Activated CD4-positive, alpha-beta T cell treated with anti-CD3 and anti-CD28 coated beads, Interleukin-2, amount 50 U/mL, for 1 hour (primary cell): ENCODE measurements at places on chromosomes 5 and 9.

DNA sequence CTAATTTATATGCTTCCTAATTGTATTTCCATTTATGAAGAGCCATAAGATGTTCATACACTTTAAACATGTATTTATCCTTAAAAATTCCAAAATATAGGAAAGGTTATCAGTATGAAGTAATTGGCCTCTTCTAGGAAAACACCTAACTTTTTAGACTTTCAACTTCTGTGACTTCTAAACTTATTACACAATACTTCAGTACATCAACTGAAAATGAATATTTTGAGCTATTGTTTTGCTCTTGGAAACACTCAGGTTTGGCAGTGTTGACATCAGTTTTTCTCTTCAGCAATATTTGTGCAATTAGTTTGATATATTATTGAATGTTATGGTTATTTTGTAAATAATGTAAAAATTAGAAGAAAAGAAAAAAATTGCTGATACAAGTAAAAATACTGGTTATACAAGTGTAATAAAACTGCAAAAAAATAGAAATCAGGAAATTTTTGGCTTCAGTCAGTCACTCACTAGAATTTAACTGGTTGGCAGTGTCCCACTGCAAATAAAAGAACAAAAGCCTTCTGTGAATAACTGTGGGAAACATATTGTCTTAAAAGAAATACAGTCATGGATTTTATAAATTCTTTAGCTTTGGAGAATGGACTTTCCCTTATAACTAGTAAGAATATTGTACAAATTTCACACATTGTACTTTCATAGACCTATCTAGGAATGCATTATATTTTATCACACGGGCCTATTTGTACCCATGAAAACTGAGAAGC lies 635.9 kb downstream of the TLE1 start:
- DNase-seq = no peak

DNA sequence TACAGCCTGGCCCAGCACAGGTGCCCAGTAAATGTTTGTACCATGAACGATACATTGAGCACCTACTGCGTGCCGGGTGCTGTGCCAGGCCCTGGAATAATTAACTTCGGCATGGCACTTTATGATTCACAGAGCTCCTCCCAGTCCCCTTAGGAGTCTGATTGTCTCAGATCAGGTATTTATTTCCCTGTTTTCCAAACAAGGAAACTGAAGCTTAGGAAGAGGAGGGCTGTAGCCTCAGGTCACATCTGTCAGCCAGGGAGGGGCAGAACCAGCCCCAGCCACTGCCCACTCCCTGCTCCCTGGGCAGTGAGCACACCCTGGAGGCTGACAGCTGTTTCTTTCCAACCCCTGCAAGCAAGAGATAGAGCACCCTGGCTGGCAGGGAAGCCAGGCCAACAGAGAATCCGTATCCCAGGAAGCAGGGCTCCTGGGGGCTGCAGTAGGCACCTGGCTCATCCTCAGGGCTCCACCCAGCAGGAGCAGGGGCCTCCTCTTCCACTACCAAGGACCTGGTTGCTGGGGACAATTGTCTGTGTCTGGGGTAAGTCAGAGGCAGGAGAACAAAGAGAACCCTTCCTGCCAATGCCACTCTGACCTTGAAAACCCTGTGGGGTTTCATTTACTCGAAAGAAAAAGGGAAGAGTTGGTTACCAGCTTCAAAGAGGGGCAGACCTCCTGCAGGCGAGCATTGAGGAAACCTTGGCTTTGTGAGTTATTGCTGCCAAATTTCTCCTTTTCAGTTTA lies 69.0 kb downstream of the DAB2IP start:
- DNase-seq = no peak

- no peak for DNase-seq
Observed at GRCh38 chr5:109971968-109972367, 282.2 kb downstream of the MAN2A1 start.

GRCh38 chr9:69499959-69500358 lies 172.2 kb downstream of the APBA1 start:
- no peak for DNase-seq

DNA sequence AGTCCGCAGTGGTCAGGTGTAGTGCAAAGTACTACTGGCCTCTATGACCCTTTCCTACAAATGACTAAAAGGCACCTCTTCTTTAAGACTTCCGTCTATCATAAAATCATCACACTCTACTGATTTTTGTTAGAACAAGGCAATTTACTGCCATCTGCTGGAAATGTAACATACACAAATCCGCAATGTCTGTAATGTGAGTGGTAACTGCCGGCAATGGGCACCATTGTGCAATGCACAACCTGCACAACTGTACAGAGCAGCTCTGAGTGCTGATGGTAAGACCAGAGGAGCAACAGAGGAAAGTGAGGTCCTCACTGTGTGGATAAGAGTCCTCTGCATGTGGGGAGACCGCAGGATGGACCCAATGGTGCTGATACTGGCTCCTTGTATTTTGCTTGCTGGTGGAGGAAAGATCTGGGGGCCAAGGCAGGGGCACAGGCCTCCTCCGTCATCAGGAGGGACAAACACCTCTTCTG lies 103.7 kb downstream of the ATPSCKMT start:
- DNase-seq = no peak

- DNase-seq = no peak
Observed at GRCh38 chr5:71456362-71456743, 902 bp downstream of the BDP1 start.

DNA sequence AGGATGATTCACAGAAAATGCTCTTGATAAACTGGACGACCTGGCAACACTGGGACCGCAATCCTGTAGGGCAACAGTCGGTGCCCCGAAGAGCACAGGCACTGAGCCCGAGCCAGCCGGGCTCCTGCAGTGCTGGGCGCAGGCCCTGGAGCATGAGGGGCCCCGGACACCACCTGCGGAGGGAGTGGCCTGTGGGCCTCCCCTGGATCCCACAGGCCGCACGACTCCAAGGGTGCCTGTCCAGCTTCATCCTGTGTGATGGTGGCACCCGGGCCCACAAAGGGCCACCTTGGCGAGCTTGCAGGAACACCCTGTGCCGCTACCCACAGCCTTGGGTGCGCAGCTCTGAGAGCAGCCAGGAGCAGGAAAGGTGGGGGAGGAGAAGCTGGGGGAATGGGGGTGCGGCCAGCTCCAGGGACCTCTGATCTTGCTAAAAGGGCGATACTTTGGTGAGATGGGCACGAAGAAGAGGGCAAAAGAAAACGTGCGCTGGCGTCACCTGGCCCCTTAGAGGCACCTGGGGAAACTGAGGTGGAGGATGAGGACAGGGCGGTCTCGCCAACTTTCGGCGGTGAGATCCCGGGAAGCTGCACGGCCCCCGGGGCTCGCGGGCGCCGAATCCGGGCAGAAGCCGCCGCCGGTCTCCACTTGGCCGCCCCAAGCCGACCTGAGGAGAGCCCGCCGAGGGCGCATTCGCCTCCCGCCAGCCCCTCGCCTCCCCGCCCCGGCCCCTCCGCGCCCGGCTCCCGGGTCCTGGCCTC lies 722 bp downstream of the TBC1D9B start:
- peak; percentile 19 for DNase-seq

- DNase-seq = no peak
Observed at GRCh38 chr5:142512043-142513042, 173.5 kb downstream of the FGF1 start.

DNA sequence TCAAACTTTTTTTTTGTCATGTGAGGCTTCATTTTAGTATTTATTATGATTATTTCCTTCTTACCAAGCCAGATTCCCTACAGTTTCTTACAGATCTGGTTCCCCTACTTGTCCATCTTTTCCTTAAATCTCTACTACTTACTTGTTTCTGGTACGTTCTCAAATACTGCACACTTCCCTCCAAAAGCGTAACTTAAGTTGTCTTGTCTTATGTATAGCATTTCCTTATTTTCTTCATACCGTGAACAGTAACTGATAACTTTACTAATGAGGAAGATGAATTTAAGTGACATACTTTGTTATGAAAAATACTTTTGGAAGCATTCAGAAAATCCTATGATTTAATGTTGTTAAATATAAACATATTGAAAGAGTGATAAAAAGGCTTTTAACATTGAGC lies 67.3 kb downstream of the PARP8 start:
- no peak for DNase-seq

DNA sequence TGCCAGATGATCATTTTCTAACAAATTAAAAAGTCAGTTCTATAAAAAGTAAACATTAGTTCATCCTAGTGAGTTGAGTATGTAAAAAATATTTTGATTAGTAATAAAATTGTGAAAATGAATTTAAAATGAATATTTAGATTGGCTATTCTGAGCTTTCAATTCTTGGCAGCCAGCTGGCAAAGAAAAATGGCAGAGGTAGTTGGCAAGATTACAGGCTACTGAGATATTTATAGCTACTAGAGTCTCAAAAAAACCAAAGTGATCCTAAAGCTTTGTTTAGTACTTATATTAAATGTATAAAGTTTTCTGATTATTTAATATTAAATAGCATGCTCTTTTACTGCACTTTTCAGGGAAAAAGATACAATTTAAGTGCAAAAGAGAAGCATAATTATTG lies 25.0 kb downstream of the SGTB start:
- DNase-seq = no peak

DNA sequence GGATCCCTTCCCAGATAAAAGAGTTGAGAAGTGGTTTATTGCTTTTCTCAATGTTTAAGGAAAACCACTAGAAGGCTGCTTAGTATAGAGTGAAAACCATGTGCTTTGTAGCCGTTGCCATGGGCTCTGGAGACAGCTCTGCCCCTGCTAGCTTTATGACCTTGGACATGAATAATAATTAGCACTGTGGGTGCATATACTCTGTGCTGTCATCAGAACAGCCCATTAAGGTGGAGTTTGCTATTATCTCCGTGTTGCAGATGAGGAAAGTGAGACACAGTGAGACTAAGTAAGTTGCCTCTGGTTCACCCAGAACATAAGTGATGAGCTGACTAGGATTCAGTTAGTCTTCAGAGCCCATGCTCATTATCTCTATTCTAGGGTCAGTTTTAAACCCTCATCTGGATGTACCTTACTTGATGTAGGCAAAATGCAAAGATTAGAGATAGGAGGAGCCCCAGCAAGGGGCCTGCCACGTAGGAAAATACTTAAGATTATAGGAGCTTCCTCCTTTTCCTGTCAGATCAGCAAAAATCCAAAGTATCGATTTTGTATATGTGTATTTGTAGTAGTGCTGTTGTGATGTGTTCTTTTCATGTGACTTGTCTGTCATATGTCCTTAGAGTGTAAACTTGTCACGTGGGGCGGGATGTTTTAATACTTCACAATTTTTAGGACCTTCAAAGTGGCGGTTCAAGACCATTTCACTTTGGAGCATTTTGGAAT lies 102.5 kb downstream of the TLE4 start:
- no peak for DNase-seq

DNA sequence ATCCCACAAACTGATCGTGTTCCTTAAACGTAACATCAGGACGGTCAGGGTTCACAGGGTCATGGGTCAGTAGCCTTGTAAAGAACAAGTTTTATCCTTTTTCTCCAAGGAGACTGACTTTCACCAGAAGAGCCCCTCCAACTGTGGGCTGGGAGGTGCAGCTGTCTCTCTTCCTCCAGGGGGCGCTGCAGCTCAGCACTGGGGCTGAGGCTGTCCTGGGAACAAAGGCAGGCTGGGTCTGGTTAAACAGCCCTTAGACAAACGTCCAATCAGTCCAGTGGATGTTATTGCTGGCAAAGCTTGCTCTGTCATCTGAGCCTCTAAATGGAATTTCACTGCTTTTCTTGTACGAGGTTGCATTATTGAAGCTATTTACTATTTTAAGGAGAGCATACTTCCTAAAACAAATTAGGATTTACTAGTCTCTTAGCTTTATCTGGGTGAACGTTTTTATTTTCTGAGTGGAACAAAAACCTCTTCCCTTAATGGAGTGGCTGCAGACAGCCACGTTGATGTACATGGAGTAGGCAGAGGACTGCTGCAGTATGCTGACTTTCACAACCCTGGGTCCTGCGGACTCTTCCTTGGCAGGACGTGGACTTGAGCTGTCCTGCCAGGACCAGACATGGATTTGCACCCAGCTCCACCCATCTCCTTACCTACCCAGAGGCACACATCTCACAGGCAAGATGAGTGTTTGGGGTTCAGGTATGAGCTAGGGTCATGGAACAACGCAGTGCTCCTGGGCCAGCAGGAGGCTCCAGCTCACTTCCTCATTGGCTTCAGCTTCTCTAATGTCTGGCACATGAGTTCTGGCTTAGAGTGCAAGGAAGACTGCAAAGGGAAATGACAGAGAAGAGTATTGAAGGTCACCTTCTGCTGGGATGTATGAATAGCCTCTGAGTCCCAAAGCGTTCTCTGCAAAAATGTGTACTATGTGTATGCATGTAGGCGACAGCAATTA lies 7.8 kb downstream of the EXOSC2 start:
- peak; percentile 75 for DNase-seq

DNA sequence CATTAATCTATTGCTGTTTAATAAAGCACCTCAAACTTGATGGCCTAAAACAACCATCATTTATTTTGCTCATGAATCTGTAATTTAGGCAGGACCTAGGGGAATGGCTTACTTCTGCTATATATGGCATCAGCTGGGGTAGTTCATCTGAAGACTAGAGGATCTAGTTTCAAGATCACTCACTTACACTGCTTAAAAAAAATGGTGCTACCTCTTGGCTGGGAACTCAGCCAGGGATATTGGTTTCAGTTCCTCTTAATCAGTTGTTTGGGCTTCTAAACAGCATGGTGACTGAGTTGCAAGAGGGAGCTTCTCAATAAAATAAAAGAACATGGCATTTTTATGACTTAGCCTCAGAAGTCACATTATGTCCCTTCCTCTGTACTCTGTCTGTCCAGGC lies 142.0 kb downstream of the FAM114A2 start:
- DNase-seq = no peak

DNA sequence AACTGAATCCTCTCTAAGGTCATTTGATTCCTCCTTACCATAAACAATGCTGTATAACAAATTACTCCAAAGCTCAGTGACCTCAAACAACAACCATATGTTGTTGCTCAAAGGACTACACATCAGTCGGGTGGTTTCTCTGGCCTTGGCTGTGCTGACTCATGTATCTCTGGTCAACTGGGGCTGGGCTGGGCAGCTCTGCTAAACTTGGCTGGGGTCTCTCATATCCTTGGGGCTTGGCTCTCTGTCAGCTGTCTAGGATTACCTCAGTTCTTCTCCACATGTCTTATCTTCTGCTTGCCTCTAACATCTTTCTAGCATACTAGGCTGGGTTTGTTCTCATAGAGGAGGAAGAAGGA lies 86.4 kb downstream of the GALNT10 start:
- no peak for DNase-seq

GRCh38 chr5:105968981-105969380 lies 1701.8 kb downstream of the EFNA5 start:
- DNase-seq = no peak

GRCh38 chr5:43231977-43232376 lies 40.0 kb downstream of the NIM1K start:
- no peak for DNase-seq
